ENCODE measurements at places on chromosomes 5 and 9. TPM values are rescaled to one million over a fixed set of nuclear protein-coding genes. Genes with fewer than 3 reads are reported as not detected.
A peak's percentile ranks its signal among the peaks of the same experiment; 100 is the strongest.

TRIM7 gene
- total RNA-seq: 5.2 TPM

DNA sequence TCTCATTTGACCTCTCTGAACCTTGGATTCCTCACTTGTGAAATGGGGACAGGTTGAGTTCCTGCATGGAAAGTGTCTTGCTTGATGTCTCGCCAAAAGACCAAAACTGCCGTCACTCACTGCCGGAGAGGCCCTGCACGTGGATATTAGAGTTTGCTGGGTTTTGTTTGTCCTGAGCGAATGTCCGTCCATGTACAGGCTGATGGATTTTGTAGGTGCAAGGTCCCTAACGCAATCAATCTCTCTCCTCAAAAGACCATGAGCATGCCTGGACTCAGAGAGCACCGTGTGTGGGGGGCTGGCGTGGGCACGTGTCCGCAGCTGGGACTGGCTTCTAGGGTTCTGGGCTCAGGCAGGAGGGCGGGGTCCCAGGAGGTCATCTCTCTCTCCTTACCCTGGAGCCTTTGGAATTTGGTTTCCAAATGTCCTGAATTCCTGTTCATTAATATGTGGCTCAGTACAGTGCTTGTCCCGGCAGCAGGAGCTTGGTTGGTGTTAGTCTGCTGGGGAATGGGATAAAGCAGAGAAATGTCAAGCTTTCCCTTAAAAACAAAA lies 146.0 kb upstream of the IER5L start:
- no peak overlapping the region for H3K4me3 ChIP-seq

GRCh38 chr5:93677359-93677891 lies 64.0 kb downstream of the POU5F2 start:
- no peaks in the 10 kb centered on the region for H3K27me3 ChIP-seq
- DNase-seq: no peak
- no peaks in the 10 kb centered on the region for H3K4me1 ChIP-seq
- no peak overlapping the region for H3K4me3 ChIP-seq
- no peak overlapping the region for H3K27ac ChIP-seq

OR1J2 gene
- not detected for total RNA-seq

TMEM8B gene
- total RNA-seq: 4.9 TPM

GRCh38 chr5:82307451-82307850 lies 29.3 kb upstream of the RPS23 start:
- no peak overlapping the region for H3K27ac ChIP-seq
- H3K4me1 ChIP-seq: no peaks in the 10 kb centered on the region
- no peaks in the 10 kb centered on the region for H3K36me3 ChIP-seq
- no peak for DNase-seq
- no peaks in the 10 kb centered on the region for H3K27me3 ChIP-seq

DNA sequence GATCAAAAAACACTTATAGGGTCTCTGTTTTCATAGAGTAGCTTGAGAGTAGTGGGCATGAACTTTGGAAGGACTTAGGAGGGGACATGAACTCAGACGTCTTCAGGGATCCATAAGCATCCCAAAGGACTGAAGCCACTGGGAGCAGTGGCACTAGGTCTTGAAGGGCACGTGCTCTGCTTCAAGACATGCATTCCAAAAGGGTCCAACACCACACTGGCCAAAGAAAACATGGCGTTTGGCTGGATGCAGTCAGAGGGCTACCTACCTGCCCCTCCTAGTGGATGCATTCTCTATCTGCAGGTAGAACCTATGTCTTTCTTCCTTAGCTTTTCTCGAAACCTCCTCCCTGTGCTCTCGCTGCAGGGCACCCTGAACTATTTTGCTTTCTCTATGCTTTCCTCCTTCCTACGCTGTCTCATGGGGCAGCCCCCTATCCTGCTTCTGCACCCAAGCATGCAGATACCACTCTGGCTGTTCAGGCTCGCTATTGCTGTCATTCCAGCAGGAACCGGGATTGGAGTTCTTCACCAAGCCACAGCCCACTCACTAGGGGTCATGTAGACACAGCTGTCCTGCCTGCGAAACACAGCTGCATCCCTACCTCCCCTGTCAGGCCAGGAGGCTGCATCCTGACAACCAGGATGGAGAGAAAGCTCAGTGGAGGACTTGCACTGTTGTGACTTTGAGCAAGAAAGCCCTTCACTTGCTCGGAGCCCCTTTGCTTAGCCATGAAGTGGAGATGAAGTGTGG lies 11.9 kb downstream of the FAM240B start:
- no peak for DNase-seq
- H3K4me3 ChIP-seq: no peak overlapping the region
- no peaks in the 10 kb centered on the region for H3K27me3 ChIP-seq
- H3K4me1 ChIP-seq: no peaks in the 10 kb centered on the region
- H3K27ac ChIP-seq: no peak overlapping the region

- H3K4me1 ChIP-seq: no peaks in the 10 kb centered on the region
- no peaks in the 10 kb centered on the region for H3K27me3 ChIP-seq
- no peak overlapping the region for H3K27ac ChIP-seq
- DNase-seq: no peak
- H3K36me3 ChIP-seq: no peaks in the 10 kb centered on the region
- no peak overlapping the region for H3K4me3 ChIP-seq
Measured at GRCh38 chr9:135811801-135812200, 95.5 kb downstream of the CAMSAP1 start.

PRSS3 gene
- total RNA-seq: 0.33 TPM

GRCh38 chr5:57246426-57246825 lies 72.6 kb downstream of the GPBP1 start:
- peaks cover 4% of the 10 kb centered on the region for H3K36me3 ChIP-seq
- H3K27me3 ChIP-seq: no peaks in the 10 kb centered on the region
- no peak for DNase-seq
- no peak overlapping the region for H3K4me3 ChIP-seq

- H3K27ac ChIP-seq: no peak overlapping the region
- no peak overlapping the region for H3K4me3 ChIP-seq
- no peaks in the 10 kb centered on the region for H3K4me1 ChIP-seq
- H3K36me3 ChIP-seq: no peaks in the 10 kb centered on the region
- H3K27me3 ChIP-seq: no peaks in the 10 kb centered on the region
Measured at GRCh38 chr5:153903321-153903720, 135.4 kb downstream of the FAM114A2 start.

DNA sequence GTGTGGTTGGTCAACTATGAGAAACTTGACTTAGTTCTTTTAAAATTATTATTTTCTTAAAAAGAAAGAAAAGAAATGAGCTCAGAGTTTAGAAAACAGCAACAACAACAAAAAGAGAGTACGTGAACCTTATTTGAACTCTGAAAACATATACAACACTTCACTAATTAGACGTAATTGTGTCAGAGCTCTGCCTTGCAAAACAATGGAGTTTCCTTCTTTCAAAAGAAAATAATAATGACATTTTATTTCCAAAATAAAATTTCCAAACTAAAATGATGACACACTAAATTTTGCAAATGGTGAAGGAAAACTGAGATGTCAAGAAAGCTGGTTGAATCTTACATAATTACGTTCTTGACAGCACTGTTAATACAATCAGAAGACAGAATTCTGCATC lies 15.4 kb downstream of the ROR2 start:
- no peaks in the 10 kb centered on the region for H3K27me3 ChIP-seq
- DNase-seq: no peak
- no peaks in the 10 kb centered on the region for H3K36me3 ChIP-seq
- H3K4me3 ChIP-seq: no peak overlapping the region
- no peak overlapping the region for H3K27ac ChIP-seq
- H3K4me1 ChIP-seq: no peaks in the 10 kb centered on the region

DNA sequence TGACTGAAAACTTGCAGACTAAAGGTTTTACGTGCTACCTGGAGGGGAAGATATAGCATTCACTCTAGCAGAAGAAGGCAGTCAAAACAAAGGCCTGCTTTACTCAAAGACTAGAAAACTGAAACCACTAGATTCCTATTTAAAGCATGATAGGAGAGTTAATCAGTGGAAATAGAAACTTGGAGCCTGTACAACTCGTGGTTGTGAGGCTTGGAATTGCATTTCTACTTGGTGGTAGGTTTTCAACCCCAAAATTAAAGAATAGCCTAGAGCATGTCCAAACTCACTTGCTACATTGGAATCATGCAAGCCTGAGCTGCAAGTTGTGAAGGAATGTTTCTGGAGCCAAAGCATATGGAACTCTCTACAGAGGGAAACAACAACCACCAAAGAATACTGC lies 1526.4 kb upstream of the NUDT12 start:
- no peaks in the 10 kb centered on the region for H3K4me1 ChIP-seq
- H3K27me3 ChIP-seq: no peaks in the 10 kb centered on the region
- no peak overlapping the region for H3K4me3 ChIP-seq
- no peaks in the 10 kb centered on the region for H3K36me3 ChIP-seq

MARCOL gene
- not detected for total RNA-seq

GRCh38 chr5:68407311-68408239 lies 192.0 kb downstream of the PIK3R1 start:
- no peak for DNase-seq
- no peak overlapping the region for H3K27ac ChIP-seq
- no peaks in the 10 kb centered on the region for H3K4me1 ChIP-seq
- H3K27me3 ChIP-seq: no peaks in the 10 kb centered on the region
- H3K36me3 ChIP-seq: no peaks in the 10 kb centered on the region
- H3K4me3 ChIP-seq: no peak overlapping the region

CSF2 gene
- total RNA-seq: not detected

- H3K36me3 ChIP-seq: no peaks in the 10 kb centered on the region
- H3K27ac ChIP-seq: no peak overlapping the region
- DNase-seq: no peak
- no peaks in the 10 kb centered on the region for H3K27me3 ChIP-seq
Measured at GRCh38 chr5:4881366-4882002, 258.6 kb upstream of the ADAMTS16 start.

GRCh38 chr9:78001946-78002731 lies 29.5 kb downstream of the GNAQ start:
- H3K4me1 ChIP-seq: no peaks in the 10 kb centered on the region
- H3K27ac ChIP-seq: no peak overlapping the region
- no peak for DNase-seq
- H3K4me3 ChIP-seq: no peak overlapping the region

- no peaks in the 10 kb centered on the region for H3K27me3 ChIP-seq
- peak overlapping the region; percentile 81 for H3K27ac ChIP-seq
- DNase-seq: no peak
- no peaks in the 10 kb centered on the region for H3K36me3 ChIP-seq
Measured at GRCh38 chr5:149583394-149583793, 2.1 kb downstream of the ARHGEF37 start.

GRCh38 chr5:172454358-172455086 lies at the start of gene SH3PXD2B:
Gene SH3PXD2B, minus strand, starts transcription at chr5:172454525. Its CDS starts 173 bp downstream, at chr5:172454352.
- no peaks in the 10 kb centered on the region for H3K27me3 ChIP-seq
- DNase-seq: no peak
- H3K36me3 ChIP-seq: no peaks in the 10 kb centered on the region
- H3K4me1 ChIP-seq: no peaks in the 10 kb centered on the region
- peak within 1 kb of the TSS; percentile 92 for H3K27ac ChIP-seq

GRCh38 chr5:78985116-78985724 lies at the start of gene ARSB:
Gene ARSB, minus strand, starts transcription at chr5:78985310. Its CDS starts 62 bp downstream, at chr5:78985248.
- H3K36me3 ChIP-seq: no peaks in the 10 kb centered on the region
- peak within 1 kb of the TSS; percentile 88 for H3K27ac ChIP-seq
- peak within 1 kb of the TSS; percentile 88 for H3K4me3 ChIP-seq
- no peaks in the 10 kb centered on the region for H3K4me1 ChIP-seq
- H3K27me3 ChIP-seq: no peaks in the 10 kb centered on the region

DNA sequence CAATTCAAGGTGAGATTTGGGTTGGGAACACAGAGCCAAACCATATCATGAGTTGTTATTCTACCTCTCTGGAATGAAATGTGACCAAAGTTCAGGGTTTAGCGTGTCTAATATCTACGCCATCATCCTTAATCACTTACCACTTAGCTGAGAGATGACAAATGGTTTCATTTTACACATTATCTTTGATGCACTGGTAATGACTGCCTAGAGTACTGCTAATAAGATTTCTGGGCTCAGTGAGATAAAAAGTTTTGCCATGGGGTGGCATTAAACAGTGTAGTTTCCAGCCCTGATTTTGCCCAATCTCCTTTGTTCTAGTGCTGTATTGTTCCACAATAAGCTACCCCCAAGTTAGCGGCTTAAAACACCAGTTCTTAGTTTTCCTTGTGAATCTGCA lies 367.2 kb downstream of the MLLT3 start:
- H3K4me1 ChIP-seq: no peaks in the 10 kb centered on the region
- H3K36me3 ChIP-seq: no peaks in the 10 kb centered on the region
- no peak overlapping the region for H3K27ac ChIP-seq
- H3K27me3 ChIP-seq: no peaks in the 10 kb centered on the region
- H3K4me3 ChIP-seq: no peak overlapping the region

SUSD3 gene
- total RNA-seq: 52.4 TPM

DNA sequence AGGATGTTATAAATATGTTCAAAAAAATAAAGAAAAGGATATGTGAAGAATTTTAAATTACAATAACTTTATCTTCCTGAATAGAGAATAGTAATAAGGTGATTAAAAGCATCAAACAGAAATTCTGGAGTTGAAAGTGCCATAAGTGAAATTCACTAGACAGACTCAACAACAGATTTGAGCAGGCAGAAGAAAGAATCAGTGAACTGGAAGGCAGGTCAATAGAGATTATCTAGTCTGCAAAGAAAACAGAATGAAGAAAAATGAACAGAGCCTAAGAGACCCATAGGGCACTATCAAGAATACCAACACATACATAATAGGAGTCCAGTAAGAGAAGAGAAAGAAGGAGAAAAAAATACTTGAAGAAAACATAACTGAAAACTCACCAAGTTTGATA lies 162.1 kb downstream of the ROR2 start:
- no peak for DNase-seq
- no peaks in the 10 kb centered on the region for H3K27me3 ChIP-seq
- H3K36me3 ChIP-seq: no peaks in the 10 kb centered on the region
- no peaks in the 10 kb centered on the region for H3K4me1 ChIP-seq

CCL21 gene
- total RNA-seq: 84.9 TPM

Data from breast epithelium (tissue), 4 donors.